NCI-H774 (cell line): ENCODE measurements at places on chromosomes 5 and 9.

GRCh38 chr9:82127465-82127864 is 138.9 kb downstream of the SPATA31D1 start:
- no peak for DNase-seq

GRCh38 chr9:137240318-137240840 is 708 bp upstream of the TUBB4B start:
- peak; percentile 85 for DNase-seq

DNA sequence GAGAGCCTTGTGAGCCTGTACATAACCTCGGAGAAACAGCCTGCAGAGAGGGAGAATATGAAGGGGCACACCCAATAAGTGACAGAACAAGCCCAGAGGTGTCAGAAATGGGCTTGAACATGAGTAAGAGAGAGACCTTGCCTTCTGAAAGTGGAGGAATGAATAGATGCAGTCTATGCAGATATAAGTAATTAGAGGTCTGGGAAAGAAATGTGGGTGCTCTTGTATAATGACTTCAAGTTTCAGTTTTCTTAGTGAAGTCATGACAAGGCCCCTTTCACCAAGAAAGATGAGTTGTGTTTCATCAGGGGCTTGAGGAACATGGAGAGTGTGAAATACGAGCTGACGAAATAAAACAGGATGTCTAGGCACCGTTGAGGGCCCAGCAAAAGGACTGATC is 15.1 kb downstream of the GRAMD2B start:
- no peak for DNase-seq

GRCh38 chr5:14039576-14039975 is 95.1 kb upstream of the DNAH5 start:
- no peak for DNase-seq

DNA sequence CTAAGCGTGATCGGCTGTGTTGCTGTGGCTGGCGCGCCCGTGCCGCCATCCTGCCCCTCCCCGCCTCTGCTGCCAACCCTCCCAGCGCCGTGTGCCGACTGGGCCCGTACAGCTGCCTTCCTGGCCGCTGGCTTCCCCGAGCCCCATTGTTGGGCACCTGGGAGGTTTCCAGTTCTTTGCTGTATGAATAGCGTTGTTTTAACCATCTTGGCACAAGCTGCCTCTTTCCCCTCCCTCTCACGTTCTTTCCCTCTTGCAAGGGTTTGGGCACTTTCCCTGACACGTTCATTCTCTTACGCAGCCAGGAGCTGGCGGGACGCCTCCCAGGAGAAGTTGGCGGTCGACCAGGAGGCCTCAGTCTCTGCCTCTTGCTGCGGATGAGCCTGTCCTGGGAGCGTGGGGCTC is 43.1 kb upstream of the RXRA start:
- no peak for DNase-seq

- no peak for DNase-seq
Measured at GRCh38 chr5:169804861-169805260, 167.8 kb downstream of the DOCK2 start.

DNA sequence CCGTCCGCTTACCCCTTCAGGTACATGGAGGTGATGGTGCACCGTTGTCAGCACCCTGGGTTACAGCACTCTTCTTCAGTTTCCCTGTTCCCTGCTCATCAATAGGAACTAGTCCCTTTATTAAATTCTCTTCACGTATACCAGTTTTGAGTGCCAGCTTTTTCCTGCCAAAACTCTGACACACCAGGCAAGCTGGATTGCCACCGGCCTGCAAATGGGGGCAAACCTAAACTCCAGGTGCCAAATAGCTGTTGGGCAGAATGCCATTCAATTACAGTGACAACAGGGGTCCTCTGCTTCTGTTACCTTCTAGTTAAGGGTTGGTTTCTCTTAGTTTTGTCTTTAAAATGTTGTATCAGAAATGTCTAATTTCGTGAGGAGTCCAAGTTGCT is 400.4 kb downstream of the OSTF1 start:
- DNase-seq: no peak

DNA sequence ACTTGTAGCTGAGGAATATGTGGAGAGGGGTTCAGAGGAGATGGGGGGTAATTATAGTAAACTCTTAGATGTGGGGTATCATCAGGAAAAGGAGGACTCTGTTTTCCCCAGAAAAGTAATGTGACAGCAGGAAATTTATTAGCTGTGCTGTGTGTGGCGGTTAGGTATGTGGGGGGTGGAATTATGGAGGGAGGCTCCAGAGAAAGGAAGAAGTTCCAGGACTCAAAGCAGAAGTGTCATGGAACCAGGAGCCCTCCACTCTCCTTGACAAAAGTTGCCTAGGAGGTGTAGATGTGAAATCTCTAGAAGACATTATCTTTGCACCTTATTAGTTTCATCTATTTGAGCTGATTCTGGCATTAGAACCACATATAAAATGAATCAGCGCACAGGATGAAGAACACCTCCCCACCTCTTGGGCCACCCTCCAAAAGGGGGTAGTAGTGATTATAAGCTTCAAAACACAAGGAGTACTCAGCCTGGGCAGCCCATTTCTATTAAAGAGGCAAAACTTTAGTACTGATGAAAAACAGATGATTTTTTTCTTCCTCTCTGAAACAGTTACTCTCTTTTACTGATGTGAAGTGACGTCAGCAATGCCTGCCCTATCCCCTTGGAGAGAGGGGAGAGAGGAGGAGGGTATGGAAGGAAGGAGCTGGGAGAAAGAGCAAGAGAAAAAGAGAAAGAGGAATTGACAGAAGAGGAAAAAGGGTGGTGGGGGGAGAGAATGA is 18.2 kb downstream of the NR2F1 start:
- no peak for DNase-seq

GRCh38 chr9:88932766-88933165 is 58.5 kb upstream of the S1PR3 start:
- DNase-seq: peak; percentile 32

DNA sequence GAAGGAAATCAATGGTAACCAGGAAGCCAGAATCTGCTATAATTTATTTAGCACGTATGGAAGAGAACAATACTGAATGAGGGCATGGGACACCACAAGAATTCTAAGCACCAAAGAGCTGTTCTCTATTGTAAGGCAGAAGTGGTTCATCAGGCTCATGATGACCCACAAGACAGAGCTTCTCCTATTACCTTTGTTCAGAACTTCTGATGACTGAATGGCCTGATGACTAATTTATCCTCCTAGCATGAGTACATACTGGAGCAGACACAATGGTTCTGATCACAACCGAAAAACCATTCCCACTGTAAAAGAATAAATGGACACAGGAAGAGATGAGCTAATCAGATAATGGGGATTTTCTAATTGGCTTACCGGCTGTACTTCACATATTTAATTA is 329.8 kb upstream of the PDE4D start:
- no peak for DNase-seq

GRCh38 chr5:143199161-143199560 is 204.3 kb downstream of the NR3C1 start:
- DNase-seq: no peak

DNA sequence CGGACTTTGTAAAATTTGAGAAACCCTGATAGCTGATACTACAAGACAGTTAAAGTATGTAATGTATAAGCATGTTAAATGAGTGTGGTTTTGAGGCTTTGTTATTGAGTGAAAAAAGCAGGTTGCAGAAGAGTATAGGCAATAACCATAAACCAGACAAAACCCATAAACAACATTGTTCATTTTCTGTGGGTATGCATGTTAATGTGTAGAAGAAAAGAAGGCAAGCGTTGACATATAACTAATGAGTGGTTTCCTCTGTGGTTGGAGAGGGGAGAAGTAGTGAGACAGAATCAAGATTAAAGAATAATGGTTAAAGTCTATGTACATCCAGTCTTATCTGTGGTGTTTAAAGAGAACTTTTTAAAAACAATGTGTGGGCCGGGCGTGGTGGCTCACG is 26.2 kb downstream of the RAD23B start:
- no peak for DNase-seq

- DNase-seq: no peak
Measured at GRCh38 chr9:36078051-36078450, 41.3 kb downstream of the RECK start.

DNA sequence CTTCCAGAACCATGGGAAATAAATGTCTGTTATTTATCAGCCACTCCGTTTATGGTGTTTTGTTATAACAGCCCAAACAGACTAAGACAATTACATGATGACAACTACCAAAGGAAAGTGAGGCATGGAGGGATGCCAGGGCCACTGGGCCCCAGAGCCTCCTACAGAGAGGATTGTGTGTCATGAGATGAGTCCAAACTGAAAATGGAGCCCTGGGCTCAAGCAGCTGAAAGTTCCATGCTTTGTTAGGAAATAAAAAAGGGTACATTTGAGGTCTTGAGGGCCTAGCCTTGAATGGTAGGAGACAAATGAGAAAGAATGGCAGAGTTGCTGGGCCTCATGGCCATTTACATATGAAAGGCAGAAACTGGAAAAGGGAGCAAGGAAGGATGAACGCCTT is 586.5 kb downstream of the CETN3 start:
- no peak for DNase-seq

DNA sequence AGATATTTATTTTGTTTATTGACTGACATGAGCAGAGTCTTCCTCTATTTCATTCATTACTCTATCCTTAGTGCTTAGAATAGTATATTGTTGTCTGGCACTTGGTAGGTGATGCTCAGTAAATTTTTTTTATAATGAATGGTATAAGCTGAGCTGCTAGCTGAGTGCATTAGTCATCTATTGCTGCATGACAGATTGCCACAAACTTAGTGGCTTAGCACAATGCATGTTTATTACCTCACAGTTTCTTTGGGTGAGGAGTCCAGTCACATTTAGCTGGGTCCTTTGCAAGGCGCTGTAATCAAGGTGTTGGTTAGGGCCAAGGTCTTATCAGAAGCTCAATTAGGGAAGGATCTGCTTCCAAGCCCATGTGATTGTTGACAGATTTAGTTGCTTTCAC is 23.1 kb downstream of the SMAD5 start:
- DNase-seq: no peak
